ENCODE measurements at places on chromosomes 12 and 14.
A peak's percentile ranks its signal among the peaks of the same experiment; 100 is the strongest.

DNA sequence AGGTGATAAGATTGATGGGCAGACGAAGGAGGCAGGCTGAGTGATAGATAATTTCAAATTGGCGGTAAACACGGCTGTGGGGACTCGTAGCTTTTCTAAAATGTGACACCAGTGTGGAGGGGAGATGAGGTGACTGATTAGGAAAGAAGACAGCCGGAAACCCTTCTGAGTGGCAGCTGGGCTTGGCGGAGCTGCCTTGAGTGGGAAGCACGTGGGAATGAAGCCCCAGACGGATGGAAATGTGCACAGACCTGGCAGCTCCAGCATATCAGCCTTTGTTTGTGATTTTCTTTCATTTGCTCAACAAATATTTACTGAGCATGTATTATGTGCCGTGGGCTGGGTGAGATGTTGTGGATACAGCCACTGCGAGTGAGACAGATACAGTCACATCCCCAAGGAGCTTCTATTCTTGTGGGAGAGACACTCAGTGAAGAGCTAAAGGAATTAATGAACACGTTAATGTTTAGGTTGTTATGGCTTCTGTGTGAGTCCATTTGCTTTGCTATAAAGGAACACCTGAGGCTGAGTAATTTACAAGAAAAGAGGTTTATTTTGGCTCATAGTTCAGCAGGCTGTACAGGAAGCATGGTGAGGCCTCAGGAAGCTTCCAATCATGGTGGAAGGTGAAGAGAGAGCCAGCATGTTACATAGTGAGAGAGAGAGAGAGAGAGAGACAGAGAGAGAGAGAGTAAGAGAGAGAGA lies 65.5 kb upstream of the LHX5 start:
- H3K4me1 ChIP-seq: no peaks in the 10 kb centered on the region
- H3K36me3 ChIP-seq: no peaks in the 10 kb centered on the region
- no peak for DNase-seq
- no peak overlapping the region for H3K4me3 ChIP-seq

DNA sequence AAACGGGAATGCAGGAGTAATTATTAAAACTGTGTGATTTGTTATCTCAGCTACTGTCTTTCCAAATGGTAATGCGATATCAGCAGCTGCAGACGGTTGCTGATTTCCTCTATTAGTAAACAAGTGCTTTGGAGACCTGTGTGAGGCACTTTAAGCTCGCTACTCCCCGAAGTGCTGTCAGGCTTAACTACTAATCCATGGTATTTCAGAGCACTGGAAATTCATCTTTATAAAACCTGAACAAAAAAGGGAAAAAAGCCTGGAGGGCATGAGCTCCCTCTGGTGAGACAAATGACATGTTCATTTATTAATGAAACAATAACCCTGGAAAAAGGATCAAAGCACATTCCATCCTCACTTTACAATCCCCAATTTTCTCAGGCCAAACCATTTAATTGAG lies 143.6 kb upstream of the OTX2 start:
- H3K4me1 ChIP-seq: no peaks in the 10 kb centered on the region
- no peak for DNase-seq
- no peaks in the 10 kb centered on the region for H3K36me3 ChIP-seq
- H3K27me3 ChIP-seq: peaks cover 4% of the 10 kb centered on the region
- no peak overlapping the region for H3K4me3 ChIP-seq

- no peak overlapping the region for H3K4me3 ChIP-seq
- no peaks in the 10 kb centered on the region for H3K27me3 ChIP-seq
- H3K4me1 ChIP-seq: peaks cover 48% of the 10 kb centered on the region
- no peak for DNase-seq
These were observed 18.9 kb downstream of the ERP27 start for GRCh38 chr12:14919455-14919854.

GRCh38 chr12:109029411-109029810 lies 8.5 kb upstream of the SVOP start:
- DNase-seq: no peak
- H3K4me1 ChIP-seq: no peaks in the 10 kb centered on the region
- H3K4me3 ChIP-seq: no peak overlapping the region

DNA sequence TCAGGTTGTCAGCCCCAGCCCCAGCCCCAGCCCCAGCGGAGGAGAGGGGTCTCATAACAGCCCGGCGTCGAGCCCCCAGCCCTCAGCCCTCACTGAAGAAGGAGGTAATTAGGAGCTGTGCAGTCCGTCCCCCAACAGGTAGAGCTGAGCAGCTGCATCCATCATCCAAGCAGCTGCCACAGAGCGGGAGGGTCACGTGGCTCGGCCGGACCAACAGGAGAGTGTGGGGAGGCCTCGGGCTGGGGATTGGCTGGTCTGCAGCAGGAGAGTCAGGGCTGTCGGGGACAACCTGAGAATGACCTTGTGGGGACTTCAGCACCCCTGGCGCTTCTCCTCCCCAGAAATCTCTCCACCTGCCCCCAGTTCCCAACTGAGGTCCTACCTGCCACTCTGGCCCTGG lies 29.6 kb downstream of the SMUG1 start:
- peaks cover 3% of the 10 kb centered on the region for H3K36me3 ChIP-seq
- no peaks in the 10 kb centered on the region for H3K4me1 ChIP-seq
- no peak overlapping the region for H3K4me3 ChIP-seq

GRCh38 chr12:57985685-57986084 lies 44.3 kb downstream of the ATP23 start:
- H3K27me3 ChIP-seq: peaks cover 15% of the 10 kb centered on the region
- DNase-seq: no peak
- H3K4me3 ChIP-seq: no peak overlapping the region
- no peaks in the 10 kb centered on the region for H3K36me3 ChIP-seq
- H3K4me1 ChIP-seq: no peaks in the 10 kb centered on the region

DNA sequence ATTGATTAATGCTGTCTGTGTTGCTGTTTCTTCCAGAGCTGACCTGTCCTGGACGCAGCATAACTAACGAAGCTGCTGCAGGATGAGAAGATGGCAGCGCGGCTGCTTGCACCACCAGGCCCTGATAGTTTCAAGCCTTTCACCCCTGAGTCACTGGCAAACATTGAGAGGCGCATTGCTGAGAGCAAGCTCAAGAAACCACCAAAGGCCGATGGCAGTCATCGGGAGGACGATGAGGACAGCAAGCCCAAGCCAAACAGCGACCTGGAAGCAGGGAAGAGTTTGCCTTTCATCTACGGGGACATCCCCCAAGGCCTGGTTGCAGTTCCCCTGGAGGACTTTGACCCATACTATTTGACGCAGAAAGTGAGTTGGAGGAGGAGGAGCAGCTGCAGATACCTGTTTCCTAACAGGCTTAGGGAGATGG lies 71.7 kb downstream of the SCN8A start:
- H3K36me3 ChIP-seq: peaks cover 6% of the 10 kb centered on the region
- peaks cover 15% of the 10 kb centered on the region for H3K27me3 ChIP-seq
- H3K4me1 ChIP-seq: no peaks in the 10 kb centered on the region
- no peak for DNase-seq
- H3K4me3 ChIP-seq: no peak overlapping the region

DNA sequence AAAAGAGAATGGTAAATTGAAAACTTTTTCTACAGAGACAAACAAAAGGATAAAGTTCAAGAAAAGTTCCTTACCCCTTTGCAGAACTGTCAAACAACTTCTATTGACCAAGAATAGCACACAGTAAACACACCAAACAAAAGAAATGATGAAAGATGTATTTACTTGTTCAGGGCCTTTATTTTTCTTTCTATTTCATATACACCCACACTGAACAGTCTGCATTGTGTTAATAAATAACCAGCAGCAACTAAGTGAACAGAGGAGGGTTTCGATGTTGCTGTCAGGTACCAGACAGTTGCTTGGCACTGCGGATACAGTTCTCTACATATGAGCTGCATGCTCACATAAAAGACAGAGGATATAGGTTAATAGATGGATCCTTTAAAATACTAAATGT lies 122.1 kb downstream of the SOX5 start:
- H3K27me3 ChIP-seq: no peaks in the 10 kb centered on the region
- no peak overlapping the region for H3K4me3 ChIP-seq
- DNase-seq: no peak
- H3K4me1 ChIP-seq: no peaks in the 10 kb centered on the region

- H3K27ac ChIP-seq: no peak overlapping the region
- DNase-seq: peak; percentile 39
- H3K27me3 ChIP-seq: peaks cover 1% of the 10 kb centered on the region
- H3K4me1 ChIP-seq: no peaks in the 10 kb centered on the region
These were observed 152.0 kb downstream of the KTN1 start for GRCh38 chr14:55731881-55732498.

DNA sequence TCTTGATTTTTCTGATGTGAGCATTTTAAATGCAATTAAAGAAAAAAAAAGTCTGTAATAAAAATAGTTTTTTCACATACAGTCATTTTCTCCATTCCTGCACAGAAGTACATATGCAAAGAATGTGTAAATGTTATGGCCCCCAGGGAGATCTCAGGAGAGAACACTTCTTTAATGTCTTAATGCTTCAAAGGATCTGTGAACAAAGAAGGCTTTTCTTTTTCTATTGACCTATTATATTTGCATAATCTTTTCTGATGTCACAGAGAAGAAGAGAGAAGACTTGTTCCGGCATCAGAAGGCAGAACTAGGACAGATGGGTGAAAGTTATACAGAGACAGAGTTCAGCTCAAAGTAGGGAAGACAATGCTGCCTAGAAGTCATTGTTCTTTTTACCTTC lies 413.5 kb upstream of the STXBP6 start:
- H3K4me3 ChIP-seq: no peak overlapping the region
- no peaks in the 10 kb centered on the region for H3K4me1 ChIP-seq
- no peak for DNase-seq
- peaks cover 4% of the 10 kb centered on the region for H3K27me3 ChIP-seq
- no peaks in the 10 kb centered on the region for H3K36me3 ChIP-seq
- no peak overlapping the region for H3K27ac ChIP-seq

GRCh38 chr12:106774005-106774807 lies at the start of gene RIC8B:
Gene RIC8B, plus strand, starts transcription at chr12:106774682. Its CDS starts 64 bp downstream, at chr12:106774746.
- H3K27me3 ChIP-seq: peaks cover 5% of the 10 kb centered on the region
- peak within 1 kb of the TSS; percentile 99 for H3K4me3 ChIP-seq
- peak within 1 kb of the TSS; percentile 97 for H3K27ac ChIP-seq
- H3K4me1 ChIP-seq: peaks cover 27% of the 10 kb centered on the region
- peaks cover 3% of the 10 kb centered on the region for H3K36me3 ChIP-seq

DNA sequence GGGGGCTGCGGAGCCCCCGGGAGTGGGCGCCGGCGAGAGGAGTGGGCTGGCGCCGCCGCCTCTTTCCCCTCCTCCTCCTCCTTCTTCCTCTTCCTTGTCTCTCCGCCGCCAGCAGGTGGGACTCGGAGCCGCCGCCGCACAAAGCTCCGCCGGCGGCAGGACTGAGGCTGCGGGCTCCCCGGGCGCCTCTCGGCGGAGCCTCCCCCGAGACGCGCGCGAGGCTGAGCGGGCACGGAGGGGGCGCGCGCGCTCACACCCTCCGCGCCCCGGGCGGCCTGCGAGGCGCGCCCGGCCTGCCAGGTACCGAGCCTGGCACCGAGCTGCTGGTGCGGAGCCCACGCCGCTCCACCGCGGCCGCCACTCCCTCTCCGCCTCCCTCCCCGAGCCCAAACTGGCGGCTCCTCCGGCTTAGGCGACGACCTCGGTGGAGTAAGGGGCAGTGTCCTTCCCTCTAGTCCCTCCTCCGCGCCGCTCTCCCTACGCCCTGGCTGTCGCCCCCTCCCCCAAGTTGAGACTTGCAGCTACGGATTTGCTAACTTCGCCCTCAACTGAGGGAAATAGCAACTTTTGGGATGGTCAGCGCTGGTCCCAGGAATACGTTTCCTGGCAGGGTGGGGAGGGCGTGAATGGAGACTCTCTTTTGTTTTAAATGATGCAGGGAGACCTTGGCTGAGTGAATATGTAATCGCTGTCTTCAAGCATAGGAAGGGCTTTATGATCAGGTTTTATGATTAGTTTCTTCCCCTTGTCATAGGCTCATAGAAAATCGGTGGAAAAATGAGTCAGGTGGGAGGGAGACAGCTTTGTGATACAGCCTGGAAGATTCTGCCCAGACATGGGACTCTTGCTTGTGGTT lies 199.5 kb upstream of the CAND1 start:
- peak overlapping the region; percentile 91 for H3K4me3 ChIP-seq
- H3K27me3 ChIP-seq: peaks cover 22% of the 10 kb centered on the region
- no peak overlapping the region for H3K27ac ChIP-seq
- H3K36me3 ChIP-seq: no peaks in the 10 kb centered on the region

DNA sequence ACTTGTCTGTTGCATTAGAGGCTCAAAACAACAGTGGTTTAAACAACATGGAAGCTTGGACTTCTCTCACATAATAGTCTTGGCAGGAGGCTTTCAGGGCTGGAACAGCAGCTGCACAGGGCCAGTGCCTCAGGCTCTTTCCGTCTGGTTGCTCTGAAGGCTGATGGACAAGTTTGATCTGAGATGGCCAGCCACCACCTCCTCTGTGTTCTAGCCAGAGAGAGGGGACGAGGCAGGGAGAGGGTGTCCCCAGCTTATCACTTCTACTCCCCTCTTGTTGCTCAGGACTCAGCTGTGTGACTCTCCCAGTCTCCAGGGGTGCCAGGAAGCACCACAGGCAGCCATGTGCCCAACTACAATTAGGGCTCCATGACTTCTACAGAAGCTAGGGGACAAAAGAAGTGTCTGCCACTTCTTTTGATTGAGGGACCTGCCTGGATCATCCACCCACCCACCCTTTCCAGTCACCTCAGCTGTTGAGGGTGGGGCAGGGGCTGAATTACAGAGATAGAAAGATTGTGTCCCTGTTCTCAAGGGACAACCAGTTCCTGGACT lies 46.6 kb downstream of the SMIM41 start:
- peaks cover 36% of the 10 kb centered on the region for H3K27me3 ChIP-seq
- no peak overlapping the region for H3K4me3 ChIP-seq
- H3K4me1 ChIP-seq: peaks cover 8% of the 10 kb centered on the region
- no peak for DNase-seq

DNA sequence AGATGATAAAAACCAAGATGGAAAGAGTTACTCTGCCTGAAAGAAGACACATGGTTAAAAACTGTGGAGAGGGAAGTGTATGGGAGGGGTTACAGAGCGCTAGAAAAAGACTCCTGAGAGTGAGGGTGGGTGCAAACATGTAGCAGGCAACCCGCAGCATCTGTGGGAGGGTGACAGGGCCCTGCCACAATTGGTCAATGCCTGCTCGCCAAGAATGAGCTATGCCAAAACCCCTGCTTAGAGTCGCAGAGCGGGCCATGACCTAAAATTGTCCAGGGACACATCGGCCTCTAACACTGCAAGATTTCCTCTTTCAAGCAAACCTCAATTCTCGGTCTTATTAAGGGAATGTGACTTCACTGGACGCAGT lies 700 bp downstream of the PRKAG1 start:
- H3K27me3 ChIP-seq: no peaks in the 10 kb centered on the region
- H3K36me3 ChIP-seq: peaks cover 8% of the 10 kb centered on the region
- H3K4me3 ChIP-seq: peak overlapping the region; percentile 94
- H3K4me1 ChIP-seq: peaks cover 24% of the 10 kb centered on the region
- H3K27ac ChIP-seq: peak overlapping the region; percentile 98

DNA sequence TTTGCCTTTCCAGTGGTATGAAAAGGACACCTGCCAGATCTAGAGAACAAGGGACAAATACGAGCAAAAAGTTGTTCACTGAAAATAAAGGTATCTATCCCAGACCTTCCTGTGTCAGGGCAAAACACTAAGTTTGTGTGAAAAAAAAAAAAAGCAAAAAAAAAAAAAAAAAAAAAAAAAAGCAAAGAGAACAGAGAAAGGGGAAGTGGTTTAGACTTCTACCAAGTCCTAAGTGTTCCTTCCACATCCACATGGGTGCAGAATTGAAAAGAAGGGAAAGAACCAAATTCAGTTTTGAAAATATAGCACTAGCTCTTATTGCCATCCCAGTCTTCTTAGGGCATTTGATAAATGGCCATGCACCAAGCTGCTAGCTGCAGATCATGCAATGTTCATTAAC lies 41.7 kb downstream of the ZCRB1 start:
- H3K4me1 ChIP-seq: peaks cover 6% of the 10 kb centered on the region
- no peak for DNase-seq
- no peaks in the 10 kb centered on the region for H3K36me3 ChIP-seq
- no peak overlapping the region for H3K27ac ChIP-seq
- H3K27me3 ChIP-seq: peaks cover 14% of the 10 kb centered on the region
